Retinal pigment epithelial cell (primary cell): ENCODE measurements at places on chromosomes 4 and X.
A peak's percentile ranks its signal among the peaks of the same experiment; 100 is the strongest.

DNA sequence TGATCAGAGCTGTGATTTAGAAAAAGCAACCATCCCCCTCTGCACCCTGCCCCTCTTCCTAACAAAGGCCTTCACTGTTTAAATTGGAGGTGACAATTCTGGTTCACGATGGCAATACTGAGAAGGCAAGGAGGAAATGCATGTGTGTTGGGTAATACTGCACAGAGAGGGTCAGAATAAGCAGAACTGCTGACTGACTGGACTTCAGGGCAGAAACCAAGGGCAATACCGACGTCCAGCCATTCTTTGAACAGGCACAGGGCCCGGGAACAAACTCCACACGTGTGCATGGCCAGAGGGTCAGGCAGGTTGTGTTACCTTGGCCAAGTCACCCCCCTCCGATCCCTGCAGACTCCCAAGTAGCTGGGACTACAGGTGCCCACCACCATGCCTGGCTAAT lies 6.0 kb downstream of the ACSL1 start:
- DNase-seq: no peak

DNA sequence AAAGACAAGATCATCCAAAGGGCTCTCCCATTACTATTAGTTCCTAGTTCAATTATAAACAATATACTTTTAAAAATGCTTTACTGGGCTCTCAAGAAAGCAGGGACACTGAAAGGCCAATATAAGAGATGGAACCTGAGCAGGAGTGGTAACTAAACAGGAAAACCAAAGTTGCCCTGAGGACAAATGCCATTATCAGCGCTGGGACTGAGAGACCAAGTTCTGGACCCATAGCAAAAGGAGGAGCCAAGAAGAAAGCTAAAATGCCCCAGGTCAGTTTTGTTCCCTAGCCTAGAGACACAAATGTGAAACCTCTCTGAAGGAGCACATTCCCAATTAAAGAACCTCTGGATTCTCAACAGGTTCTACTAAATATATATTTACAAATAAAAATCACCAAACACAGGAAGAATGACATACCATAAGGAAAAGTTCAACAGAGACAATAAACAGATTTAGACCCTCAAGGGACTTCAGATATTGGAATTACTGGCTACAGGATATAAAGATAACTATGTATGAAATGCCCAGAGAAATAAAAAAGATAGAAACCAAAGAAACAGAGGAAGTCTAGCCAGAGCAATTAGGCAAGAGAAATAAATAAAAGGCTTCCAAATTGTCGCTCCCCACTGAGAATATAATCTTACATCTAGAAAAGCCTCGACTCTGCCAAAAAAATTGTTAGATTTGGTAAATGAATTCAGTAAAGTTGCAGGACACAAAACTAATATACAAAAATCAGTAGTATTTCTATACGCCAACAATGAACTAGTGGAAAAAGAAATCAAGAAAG lies 67.1 kb downstream of the KLHL8 start:
- no peak for DNase-seq

DNA sequence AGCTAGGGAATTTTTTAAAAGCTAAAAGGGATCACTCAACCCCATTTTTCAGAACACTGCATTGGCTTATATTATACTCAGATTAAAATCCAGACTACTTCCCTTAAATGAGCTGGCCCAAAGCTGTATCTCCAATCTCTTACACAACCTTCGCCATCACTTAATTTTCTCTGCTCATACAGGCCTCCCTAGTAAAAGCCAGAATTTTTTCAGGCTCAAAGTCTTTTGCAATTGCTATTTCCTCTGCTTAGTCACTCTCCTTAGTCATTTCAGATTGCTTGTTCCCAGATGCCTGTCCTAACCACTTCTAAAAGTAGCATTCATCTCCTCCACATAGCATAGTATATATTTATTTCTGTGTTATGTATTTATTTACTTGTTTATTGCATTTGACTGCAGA lies 1587.9 kb upstream of the ADGRL3 start:
- DNase-seq: no peak

DNA sequence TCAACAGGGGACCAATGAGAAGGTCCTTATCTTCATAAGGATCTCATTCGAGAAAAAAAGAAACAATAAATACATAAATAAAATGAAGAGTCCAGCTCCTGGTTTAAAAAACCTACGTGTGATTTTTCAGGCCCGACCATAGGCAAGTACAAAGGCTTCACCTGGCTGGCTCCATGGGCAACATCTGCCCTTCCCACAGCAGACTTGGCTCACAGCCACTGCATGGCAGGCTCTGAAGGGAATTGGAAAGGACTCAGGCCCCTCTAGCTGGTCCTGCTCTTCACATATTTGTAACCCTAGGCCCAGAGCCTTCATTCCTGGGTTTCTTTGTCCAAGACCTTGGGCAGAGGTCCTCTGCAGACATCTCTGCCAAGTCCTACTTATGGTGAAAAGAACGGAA lies 228.1 kb downstream of the QDPR start:
- no peak for DNase-seq

DNA sequence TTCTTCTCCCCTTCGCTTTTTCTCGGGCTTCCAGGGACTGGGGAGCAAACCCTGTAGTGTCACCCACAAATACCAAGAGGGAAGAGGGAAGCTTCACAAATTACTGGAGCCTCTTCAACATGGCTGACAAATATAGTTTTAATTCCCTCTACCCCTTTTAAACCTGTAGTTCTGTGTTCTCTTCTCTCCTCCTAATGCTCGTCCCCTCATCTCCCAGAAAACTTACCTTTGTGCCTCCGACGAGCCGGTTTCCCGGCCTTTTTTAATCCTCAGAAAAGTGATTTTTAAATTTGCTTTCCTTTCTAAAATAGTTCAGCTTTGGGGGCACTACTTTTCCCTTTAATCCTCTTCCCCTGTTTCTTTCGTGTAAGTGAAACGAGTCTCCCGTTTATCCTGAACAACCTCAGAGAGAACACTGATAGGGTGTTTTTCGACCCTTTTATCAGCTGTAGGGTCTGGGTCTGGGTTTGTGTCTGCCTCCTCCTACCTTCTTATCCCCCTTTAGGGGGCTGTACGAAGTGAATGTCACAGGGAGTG lies 408 bp downstream of the TET2 start:
- no peak for DNase-seq

- DNase-seq: no peak
Observed at GRCh38 chr4:16687011-16687410, 211.4 kb downstream of the LDB2 start.

- DNase-seq: no peak
Observed at GRCh38 chr4:160423879-160424451, 1321.1 kb downstream of the RAPGEF2 start.

DNA sequence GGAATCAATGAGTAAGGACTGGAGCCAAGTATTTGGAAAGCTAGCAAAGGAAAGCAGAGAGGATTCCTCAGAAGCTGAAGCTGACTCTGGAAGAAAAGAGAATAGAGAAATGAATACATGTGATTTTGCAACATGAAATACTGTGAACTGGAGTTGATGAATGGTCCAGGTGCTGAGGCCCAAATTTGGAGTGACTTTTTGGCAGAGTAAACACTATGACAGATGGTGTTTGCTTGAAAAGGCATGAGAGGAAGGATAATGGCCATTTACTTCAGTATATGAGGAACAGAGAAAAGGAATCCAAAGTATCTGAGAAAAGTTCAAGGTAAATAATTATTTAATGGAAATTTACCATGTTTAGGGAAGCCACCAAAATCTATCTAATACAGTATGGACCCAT lies 236.7 kb downstream of the SLITRK2 start:
- DNase-seq: no peak

- no peak for DNase-seq
Observed at GRCh38 chr4:21554500-21554899, 394.1 kb downstream of the KCNIP4 start.

DNA sequence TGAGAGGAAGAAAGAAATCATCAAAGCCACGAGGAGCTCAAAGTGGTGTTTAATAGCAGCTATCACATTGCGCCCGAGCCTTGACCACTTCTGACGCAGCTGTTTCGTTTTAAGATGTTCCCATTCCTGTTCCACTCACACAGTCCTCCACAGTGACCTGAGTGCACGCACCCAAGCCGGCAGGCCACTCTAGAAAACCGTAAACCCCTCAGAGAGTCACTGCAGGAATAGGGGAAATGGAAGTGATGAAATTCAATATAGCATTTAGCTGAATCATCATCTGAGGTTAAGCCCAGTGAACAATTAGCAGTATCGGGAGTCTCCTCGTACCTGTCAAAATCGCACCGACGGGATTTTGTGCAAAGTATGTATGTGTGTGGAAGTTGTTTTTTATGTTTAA lies 17.9 kb upstream of the HAND2 start:
- DNase-seq: no peak

DNA sequence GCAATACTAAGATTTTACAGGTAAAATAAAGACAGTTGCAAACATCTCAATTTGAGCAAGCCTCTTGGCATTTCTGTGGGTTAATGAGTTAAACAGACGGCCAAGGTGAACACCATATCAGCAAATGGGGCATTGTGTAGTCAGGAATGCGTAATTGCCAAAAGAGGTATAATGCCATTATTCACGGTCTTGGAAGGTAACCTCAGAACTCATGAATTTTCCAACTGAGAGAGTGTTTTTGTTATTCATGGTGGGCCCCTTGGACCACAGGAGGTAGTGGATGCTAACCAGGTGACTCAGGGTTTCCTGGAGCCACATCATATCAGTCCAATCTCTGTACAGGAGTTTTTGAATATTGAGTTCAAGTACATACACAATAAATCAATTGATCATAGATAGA lies 368.0 kb upstream of the TECRL start:
- no peak for DNase-seq

- peak; percentile 27 for DNase-seq
Observed at GRCh38 chr4:93810340-93810992, 18.1 kb upstream of the ATOH1 start.

GRCh38 chr4:91116861-91117260 lies 989.7 kb downstream of the CCSER1 start:
- no peak for DNase-seq

GRCh38 chrX:132292793-132293192 lies 73.5 kb upstream of the RAP2C start:
- peak; percentile 8 for DNase-seq

- DNase-seq: peak; percentile 71
Observed at GRCh38 chr4:98467627-98468072, 190.8 kb downstream of the TSPAN5 start.

GRCh38 chrX:45750639-45751038 lies 550.0 kb upstream of the DIPK2B start:
- peak; percentile 52 for DNase-seq

DNA sequence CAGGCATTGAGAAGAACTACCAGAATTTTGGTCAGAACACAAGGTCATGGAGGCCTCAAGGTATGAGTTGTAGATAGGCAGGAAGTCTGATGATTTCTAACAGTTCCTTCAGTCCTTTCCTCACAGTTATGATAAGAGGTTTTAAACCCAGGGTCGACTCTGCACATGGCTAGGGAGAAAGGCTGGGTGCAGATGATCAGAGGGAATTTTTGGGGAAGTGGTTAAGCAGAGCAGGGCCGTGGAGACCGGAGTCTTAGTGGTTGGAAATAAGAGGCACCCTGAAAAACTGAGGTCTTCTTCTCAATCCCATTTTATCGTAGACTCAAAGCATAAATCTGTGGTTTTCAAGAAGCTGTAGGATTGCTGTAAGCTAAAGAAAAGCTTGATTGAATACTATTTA lies 118.5 kb upstream of the ANK2 start:
- DNase-seq: no peak

DNA sequence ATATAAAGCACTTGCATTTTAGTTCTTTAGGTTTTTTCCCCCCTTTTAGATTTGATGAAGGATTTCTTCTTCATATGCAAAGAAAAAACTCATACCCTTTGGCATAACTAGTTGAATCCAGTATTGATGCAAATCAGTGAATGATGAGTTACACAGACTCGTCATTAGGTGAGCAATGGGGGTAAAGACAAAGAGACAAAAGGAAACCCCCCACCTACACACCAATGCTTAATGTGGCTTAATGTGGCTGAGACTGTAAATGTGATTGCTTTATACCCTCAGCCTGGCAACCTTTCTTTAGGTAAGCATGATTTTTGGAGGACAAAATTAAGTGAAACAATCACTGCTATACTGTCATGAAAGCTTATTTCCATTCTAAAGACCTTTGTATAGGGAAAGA lies 39.5 kb downstream of the CD40LG start:
- DNase-seq: no peak

GRCh38 chr4:188722911-188723310 lies 583.7 kb downstream of the TRIML1 start:
- DNase-seq: no peak

- peak; percentile 60 for DNase-seq
Observed at GRCh38 chr4:38163216-38164006, 203.2 kb downstream of the PTTG2 start.

DNA sequence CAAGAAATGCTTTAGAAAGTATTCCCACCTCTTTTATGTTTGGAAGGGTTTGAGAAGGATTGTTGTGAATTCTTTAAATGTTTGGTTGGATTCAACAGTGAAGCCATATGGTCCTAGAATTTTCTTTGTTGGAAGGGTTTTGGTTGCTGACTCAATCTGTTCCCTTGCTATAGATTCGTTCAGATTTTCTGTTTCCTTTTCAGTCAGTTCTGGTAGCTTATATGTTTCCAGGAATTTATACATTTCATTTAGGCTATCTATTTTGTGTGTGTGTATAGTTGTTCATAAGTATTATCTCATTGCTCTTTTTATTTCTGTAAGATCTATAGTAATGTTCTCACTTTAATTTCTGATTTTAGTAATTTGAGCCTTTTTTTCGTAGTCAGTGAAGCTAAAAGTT lies 114.4 kb downstream of the MSN start:
- DNase-seq: no peak

DNA sequence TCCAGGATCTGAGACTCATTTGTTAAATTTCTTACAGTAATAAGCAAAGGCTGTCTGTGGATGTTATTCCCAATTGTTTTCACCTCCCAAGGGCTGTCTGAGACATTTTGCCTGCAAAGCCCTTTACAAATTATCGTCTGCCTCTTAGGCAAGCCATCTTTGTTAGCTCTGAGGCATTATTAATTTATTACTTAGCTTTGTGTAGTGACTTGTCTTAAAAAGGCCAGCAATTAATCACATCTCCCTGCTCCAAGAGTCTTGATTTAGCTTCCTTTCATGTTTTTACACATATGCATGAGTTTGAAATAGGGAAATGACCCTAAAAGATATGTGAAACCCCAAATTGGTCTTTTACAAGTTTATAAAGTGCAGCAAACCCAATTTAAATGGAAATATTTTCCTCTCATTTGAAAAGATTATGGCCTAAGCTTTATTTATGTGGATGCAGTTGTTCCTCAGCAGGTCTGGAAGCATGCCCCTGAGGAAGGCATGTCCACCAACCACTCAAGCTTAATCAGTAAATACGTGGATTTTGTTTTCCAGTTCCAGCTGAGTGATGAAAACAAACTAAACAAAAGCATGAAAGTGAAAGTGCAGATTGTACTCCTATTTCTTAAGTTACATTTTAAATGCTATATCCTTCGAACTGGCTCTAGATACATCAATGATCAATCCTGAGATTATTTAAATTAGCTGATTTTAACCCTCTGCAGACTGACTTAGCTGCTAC lies 173.6 kb upstream of the LNX1 start:
- no peak for DNase-seq

- DNase-seq: no peak
Observed at GRCh38 chrX:119759248-119759766, 919 bp downstream of the SOWAHD start.

- DNase-seq: no peak
Observed at GRCh38 chrX:23118890-23119527, 119.2 kb downstream of the DDX53 start.

- no peak for DNase-seq
Observed at GRCh38 chr4:23779839-23780238, 110.0 kb downstream of the PPARGC1A start.

- no peak for DNase-seq
Observed at GRCh38 chrX:47649271-47649670, 1.1 kb downstream of the ELK1 start.

- no peak for DNase-seq
Observed at GRCh38 chrX:41241962-41242361, 92.0 kb upstream of the DDX3X start.

- no peak for DNase-seq
Observed at GRCh38 chr4:104279744-104280143, 214.9 kb downstream of the CXXC4 start.
